GM12865 (cell line): ENCODE measurements at places on chromosomes 3 and 15.

GRCh38 chr3:171849617-171850319 lies 6.6 kb downstream of the TMEM212 start:
- no peak for DNase-seq

DNA sequence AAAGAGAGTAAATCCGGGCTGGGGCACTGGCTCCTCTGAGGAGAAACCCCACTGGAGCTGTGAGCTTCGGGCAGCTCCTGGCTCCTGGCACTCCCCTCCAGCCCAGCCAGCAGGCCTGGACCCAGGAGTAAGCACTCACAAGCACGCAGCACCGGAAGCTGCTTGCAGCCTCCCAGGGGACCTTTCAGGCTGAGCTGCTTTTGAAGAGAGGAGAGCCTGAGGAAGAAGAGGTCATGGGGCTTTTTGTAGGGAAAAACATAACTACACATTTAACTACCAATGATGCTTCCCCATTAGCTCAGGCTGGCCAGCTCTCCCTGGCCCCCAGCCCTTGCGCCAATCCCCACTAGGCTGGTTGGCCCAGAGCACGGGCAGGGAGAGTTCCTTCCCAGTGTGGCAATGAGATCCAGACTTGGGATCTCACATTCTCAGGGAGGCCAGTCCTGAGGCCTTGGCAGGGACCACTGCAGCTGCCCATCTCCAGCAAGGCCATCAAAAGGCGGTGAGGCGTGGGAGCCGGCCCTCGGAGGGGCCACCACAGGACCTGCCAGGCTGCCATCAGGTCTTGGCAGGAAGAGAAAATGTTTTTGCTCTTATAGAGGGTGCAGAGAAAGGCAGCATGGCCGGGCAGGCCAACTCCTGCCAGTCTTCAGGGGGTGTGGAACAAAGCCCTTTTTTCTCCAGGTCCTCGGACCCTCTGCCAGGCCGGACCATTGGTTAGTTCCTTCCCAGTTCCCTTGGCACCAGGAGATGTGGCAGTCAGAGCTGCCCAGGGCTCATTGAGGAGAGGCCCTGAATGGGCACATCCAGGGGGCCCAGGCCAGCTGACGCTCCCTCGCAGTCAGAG lies 41.5 kb upstream of the MFGE8 start:
- DNase-seq: peak; percentile 66

- no peak for DNase-seq
These were observed 32.7 kb downstream of the WDR76 start for GRCh38 chr15:43859546-43859945.

DNA sequence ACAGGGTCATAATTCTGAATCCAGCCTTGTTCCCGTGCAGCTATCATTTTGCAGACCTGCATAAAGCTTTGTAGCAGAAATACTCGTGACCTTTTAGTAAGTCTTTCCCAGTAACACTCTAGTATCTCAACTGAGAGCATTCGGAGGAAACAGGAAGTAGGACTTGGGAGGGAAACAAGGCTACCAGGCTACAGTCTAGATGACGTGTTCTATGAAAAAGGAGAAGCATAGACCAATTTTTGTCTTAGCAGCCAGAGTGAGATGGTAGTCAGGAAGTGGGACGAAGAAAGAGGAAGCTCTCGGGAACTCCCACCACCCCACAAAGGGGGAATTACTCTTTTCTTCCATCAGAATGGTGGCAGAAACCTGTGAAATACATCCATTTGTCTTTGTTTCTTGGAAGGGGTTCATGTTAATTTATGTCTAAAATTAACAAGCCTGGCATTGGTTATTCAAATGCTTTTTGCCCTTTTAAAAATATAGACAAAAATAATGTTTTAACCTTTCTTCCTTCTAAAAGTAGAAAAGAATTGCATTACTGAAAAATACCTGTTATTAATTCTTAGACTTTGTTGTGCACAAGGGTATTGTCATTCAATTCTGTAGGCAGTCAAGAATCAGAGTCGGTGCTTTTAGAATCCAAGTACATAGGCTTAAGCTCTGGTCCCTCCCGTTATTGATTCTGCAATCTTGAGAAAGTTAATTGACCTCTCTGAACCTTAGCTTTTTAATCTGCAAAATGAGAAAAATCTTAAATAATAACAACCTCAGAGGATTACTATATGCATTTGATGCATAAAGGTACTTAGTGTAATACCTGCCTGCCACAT lies 1.6 kb upstream of the SUCNR1 start:
- peak; percentile 41 for DNase-seq

DNA sequence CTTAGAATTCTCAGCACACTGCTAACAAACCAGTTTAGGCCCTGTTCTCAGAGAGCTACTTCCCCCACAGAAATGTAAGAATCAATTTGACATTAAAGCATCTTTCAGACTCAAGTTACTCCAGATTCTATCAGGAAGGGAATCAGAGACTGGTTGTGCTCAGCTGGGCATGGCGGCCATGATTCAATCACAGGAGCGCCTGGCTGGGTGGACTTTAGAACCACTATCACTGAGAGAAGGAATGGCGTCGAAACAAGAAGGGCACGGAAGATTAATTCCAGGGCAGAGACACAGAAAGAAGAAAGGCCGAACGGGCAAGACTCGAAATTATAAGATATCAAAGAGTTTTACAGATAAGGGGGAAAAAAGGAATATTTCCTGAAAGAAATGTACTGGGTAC lies 6.2 kb downstream of the TNIK start:
- no peak for DNase-seq

GRCh38 chr3:153219146-153219545 lies 57.1 kb downstream of the RAP2B start:
- no peak for DNase-seq

GRCh38 chr15:68829068-68829467 lies 8.4 kb upstream of the ANP32A start:
- peak; percentile 57 for DNase-seq

DNA sequence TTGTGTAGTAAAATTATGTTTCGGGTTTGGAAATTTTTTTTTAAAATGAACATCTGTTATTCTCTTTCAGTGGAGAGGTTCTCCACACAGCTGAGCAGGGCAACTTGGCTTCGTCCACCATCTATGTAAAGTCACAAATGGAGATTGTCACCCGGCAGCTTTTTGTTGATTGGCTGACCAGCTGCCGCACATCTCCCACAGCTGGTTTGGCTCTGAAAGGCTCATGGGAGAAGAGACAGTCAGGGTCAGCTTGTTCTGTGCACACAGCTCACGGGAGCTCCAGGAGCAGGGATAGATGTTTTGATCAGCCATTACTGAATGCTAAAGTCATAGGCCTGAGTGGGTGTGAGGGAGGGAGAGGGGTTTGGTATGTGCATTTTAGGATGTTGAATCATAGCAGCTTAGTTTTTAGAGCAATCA lies 12.9 kb upstream of the CCDC80 start:
- no peak for DNase-seq

- DNase-seq: no peak
These were observed 29.2 kb downstream of the HDGFL3 start for GRCh38 chr15:83178390-83178789.

GRCh38 chr3:72997421-72997961 lies 880 bp downstream of the PPP4R2 start:
- peak; percentile 66 for DNase-seq

DNA sequence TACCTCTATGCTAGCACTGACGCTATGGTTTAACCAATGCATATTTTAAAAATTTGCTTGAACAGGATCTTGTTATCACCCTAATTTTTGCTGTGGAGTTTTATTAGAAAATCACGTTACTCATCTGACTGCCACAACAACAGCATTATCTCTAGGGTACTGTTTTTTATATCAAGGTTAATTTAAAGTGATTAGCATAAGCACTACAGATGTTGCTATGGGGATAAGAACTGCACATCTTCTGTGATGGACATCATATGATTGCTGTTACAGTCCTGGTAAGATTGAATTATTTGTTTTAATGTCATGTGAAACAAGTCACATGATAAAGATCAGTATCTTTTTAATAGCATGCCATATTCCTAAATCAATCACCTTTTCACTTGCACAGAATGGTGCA lies 492.2 kb upstream of the ROBO2 start:
- no peak for DNase-seq

DNA sequence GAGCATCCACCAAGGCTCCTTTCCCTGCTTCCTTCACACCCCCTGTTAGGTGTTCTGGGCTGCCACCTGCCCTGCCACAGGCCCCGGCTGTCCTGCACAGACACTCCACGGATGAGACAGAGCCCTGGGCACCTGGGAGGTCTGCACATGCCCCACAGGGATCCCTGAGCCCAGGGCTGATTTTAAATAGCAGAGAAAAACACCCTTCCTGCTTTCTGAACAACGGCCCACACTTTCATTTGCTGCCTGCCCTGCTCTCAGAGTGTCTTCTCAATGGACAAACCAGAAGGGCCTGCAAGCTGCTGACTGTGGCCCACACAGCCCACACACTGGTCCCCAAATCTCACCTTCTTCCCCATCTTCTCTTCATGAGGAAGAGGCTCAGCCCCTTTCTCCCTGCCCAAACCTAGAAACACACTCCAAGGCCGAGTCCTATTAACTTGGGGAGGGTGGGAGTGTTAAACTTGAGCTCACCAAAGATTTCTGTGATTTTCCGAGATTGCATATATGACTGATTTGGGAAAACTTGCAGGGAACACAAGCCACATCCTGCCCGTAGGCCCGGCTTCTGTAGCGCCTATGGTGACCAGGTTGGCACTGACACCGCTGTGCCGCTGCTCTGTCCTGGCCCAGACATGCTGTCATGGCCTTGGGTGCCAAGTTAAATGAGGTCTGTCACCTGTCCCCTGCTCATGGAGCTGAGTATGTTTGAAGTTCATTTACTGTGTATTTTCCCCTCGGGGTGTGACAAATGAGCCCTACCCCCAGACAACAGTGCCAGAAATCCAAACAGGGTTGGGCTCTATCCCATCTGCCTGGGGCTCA lies 47.2 kb upstream of the KLF13 start:
- DNase-seq: no peak

- no peak for DNase-seq
These were observed 9.2 kb downstream of the CADM2 start for GRCh38 chr3:84967767-84968581.

GRCh38 chr3:50294492-50295403 lies 2.5 kb upstream of the IFRD2 start:
- peak; percentile 1 for DNase-seq

DNA sequence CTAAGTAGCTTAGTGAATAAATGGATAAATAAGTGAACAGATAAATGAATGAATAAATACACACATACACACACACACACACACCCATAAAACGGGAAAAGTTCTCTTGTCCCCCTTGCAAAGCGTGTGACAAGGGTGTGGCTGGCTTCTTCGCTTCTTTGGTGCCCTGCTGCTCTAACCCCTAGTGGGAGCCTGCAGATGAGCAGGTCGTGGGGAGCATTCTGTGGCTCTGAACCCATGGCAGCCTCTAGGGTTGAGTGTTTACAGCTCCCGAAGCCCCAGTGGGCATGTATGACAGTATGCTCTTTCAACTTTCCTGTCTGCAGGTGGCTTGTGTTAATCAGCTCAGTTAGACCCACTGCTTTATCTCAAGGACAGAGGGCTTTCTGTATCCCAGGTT lies 582.3 kb downstream of the EDEM1 start:
- DNase-seq: no peak

GRCh38 chr3:117692416-117692995 lies 982.9 kb downstream of the TUSC7 start:
- DNase-seq: no peak

- peak; percentile 74 for DNase-seq
These were observed 607 bp upstream of the IMP3 start for GRCh38 chr15:75640483-75641178.

- peak; percentile 56 for DNase-seq
These were observed at the start of the genes CCR5AS and CCRL2 for GRCh38 chr3:46406788-46407611. CCR5AS (minus strand) TSS chr3:46407066. CCRL2 (plus strand) TSS chr3:46407259; CDS start chr3:46408080, 821 bp downstream.

DNA sequence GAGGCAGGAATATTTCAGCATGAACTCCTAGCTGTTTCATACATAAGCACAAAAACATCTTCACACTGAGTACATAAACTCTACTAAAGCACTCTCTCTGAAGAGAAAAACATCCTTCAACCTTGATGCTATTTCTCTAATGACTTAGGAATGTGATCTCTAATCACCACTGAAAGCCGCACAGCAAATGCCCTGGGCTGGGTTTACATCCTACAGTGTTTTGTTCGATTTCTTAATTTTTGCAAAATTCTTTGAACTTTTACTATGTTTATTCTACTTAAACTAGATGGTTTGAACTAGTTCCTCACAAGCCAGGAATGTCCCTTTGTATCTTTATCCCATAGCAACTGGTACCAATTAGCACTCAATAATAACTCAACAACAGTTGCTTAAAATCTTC lies 130.9 kb upstream of the ABI3BP start:
- no peak for DNase-seq

- no peak for DNase-seq
These were observed 71.2 kb upstream of the ST3GAL6 start for GRCh38 chr3:98691897-98692296.

DNA sequence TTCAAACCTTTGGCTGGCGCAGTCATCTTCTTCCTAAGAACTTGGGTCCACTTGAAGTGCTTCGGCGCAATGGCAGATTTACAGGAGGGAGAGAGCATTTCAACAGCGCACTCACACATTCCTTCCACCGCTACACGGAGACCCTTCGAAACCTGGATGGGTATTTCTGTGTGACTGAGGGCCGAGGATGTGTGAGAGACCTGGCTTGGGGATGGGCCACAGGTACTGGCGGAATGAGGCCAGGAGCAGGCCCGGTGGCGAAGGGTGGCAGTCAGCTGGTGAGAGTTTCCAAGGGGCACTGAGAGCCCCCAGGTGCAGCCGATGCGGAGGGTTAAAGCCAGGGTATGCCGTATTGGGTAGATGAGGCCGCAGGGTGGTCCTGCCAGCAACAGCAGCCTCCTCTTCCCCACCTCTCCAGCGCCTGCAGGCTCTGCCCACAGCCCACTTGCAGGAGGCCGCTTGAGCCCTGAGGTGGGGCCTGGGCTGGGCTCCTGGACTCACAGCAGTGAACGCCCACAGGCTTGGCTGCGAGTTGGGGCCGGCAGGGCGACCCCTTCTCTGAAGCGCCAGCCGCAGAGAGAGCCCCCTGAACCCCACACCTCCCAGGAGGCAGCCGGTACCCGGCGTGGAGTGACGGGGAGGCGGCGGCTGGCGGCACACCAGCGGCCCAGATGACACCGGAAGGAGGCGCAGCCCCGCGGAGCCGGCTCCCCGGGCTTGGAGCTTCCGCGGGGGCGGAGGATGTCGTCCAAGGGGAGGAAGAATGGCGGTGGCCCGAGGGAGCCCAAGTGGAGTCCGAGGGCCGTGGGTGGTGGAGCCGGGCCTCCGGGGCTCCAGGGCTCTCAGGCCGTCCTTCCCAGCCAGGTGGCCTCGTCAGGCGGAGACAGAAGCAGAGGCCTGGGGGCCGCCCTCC lies 166.5 kb downstream of the NSMCE3 start:
- DNase-seq: no peak

DNA sequence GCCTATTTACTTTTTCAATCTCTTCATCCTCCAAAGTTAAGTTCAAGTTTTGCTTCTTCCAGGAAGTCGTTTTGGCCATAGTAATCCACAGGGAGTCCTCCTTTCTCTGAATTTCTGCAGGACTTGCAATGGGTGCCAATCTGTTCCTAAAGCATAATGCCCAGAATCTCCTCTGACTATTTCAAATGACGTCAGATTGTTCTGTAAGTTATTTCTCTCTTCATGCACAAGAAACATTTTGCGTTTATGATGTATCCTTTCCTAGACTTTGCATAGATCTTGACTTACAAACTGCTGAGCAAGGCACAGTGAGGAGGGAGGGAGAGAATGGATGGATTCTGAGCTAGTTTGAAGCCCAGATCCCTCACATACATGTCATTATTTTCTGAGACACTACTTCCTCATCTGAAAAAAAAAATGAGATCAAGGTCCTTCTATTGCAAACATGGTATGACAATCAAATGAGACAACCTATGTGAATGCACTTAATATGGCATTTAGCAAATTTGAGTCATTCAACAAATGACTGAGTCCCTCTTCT lies 103.1 kb downstream of the MEX3B start:
- DNase-seq: no peak
